NCI-H2081 (cell line): ENCODE measurements at places on chromosomes 4 and X.

GRCh38 chr4:37389967-37390580, 145.5 kb downstream of the NWD2 start:
- DNase-seq: peak; percentile 64

- no peak for DNase-seq
Measured at GRCh38 chr4:88771883-88772450, 74.3 kb upstream of the NAP1L5 start.

- no peak for DNase-seq
Measured at GRCh38 chrX:115322375-115322774, 32.9 kb downstream of the LUZP4 start.

GRCh38 chr4:177632481-177632880, 190.2 kb upstream of the AGA start:
- DNase-seq: no peak

DNA sequence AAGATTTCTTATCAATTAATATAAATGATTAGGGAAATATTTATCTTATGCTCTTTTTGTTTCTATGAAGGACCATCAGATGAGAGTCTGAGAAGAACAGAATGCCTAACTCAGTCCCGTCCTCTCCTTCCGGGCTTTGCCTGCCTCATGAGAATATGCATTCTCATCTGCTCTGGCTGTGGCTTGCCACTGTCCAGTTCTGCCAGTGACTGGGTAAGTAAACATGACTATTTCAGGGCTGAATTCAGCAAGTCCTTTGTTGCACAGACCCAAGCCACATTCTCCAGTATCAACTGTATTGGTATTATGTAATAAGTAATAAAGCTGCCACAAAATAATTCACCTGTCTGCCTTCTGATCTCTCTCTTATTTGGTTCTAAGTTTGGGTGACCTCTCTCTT, 110.7 kb downstream of the WDFY3 start:
- DNase-seq: no peak

- no peak for DNase-seq
Measured at GRCh38 chr4:13977746-13978145, 350.2 kb upstream of the BOD1L1 start.

DNA sequence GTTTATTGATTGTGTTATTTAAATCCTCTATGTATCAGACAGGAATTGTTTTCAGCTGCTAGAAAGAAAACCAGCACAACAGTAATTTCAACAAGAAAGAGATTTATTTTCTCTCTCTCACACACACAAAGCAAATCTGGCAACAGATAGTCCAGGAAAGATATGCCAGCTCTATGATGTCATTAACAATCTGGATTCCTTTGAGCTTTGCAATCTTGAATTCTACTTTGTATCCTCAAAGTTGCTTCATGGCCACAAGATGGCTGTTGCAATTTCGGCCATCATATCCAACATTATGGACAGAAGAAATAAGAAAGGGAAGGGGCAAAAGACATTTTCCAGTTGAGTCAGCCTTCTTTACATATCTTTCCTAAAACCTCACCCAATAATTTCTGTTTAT, 19.8 kb upstream of the FMR1 start:
- DNase-seq: no peak

GRCh38 chrX:114087543-114087942, 496.3 kb upstream of the HTR2C start:
- no peak for DNase-seq

- no peak for DNase-seq
Measured at GRCh38 chr4:139902321-139903320, 237.0 kb downstream of the MGST2 start.
